ENCODE measurements at places on chromosomes 7 and 10.

DNA sequence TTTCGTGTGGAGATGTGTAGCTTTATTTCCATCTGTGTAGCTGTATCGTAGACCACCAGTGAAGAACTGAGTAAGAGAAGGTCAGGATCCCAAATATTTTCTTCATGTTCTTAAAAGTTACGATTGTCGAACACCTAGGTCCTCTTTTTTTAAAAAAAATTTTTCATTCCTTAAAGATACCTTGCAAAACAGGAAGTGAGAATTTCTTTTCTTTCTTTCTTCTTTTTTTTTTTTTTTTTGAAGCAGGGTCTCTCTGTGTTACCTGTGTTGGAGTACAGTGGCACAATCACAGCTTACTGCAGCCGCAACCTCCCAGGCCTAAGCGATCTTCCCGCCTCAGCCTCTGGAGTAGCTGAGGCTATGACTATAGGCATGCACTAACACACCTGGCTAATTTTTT lies 60.8 kb downstream of the PHTF2 start:
- no peak for DNase-seq

DNA sequence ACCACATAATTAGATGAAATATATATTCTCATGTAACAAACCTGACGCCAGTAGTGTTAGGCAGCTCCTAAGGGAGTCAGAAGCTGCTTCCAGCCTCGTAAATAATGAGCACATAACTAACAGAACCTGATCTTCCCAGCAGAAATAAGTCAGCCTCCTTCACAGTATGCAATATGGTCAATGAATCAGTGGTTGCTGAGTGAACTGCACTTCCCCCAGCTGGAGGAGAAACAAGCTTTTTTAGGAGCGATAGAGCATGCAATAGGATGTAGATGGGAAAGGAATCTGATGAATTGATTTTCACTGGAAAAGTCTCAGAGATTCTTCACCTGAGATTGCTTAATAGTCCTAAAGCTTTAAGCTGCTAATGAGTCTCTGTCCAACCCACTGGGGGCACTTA lies 337.2 kb upstream of the LRGUK start:
- DNase-seq = no peak

- no peak for DNase-seq
These were observed 39.4 kb downstream of the CCNJ start for GRCh38 chr10:96082748-96083147.

GRCh38 chr10:73339436-73339835 lies 19.2 kb downstream of the CFAP70 start:
- DNase-seq = no peak

DNA sequence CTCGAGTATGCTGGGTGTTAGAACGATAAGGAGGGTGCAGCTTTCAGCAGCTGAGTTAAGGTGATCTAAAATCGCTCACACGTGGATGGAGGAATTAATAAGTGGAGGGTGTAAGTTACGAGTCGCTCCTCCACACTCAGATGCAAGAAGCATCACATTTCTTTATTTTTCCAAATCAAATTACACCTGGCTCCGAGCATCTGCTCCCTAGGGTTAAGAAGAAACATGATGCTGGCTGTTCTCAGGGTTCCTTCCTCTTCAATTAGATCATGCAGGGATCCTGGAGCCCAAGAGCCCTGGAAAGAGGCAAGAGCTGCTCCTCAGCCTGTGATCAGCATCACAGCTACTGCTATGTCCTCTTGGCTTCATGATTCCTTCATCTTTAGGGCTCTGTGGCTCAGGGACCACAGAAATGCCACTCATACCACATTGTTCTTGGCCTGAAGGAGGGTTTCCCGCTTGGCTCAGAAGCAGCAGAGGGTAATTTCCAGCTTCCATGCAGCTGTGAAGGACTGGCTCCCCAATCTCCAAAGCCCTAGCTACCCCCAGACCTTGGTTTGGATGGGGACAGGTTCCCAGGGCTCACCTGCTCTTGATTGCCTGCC lies 235.9 kb upstream of the ZNF32 start:
- DNase-seq = peak; percentile 2

- DNase-seq = no peak
These were observed 168.0 kb upstream of the AHR start for GRCh38 chr7:17130281-17131059.

- no peak for DNase-seq
These were observed 122.0 kb upstream of the PPP2R2D start for GRCh38 chr10:131778842-131779241.

DNA sequence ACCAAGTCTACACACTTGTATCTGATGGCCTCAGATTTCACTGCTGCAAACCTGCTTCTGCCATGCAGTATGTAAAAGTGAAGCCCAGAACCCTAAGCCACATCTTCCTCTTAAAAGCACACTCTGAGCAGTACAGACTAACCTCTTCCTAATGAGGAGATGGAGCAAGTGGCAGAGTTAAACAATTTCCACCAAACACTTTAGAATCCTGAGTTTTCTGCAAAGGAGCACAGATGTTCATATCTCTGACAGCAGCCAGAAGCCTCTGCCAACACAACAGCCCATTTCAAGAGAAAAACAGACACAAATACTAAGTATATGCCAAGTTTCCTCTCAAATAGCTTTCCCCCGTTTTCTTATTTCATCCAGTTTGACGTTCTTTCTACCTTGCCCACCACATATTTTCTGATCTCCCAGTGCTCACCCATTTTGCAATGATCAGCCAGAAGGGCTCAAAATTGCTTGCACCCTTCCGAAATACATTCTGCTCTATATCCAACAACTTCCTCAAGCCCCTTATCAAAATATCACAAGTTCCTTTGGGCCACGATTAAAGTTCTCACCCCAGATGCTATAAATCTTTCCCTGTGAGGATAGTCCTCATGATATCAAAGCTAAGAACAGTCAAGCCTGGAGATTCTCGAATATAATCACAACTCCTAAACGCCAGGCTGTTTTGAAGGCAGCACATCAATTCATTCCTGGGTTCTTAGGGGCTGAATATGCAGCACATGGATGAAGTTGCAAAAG lies 27.5 kb downstream of the ELMO1 start:
- DNase-seq = no peak

GRCh38 chr10:71644307-71645180 lies 75.0 kb downstream of the C10orf105 start:
- no peak for DNase-seq

- no peak for DNase-seq
These were observed 2.6 kb downstream of the CLDN4 start for GRCh38 chr7:73833251-73833919.

DNA sequence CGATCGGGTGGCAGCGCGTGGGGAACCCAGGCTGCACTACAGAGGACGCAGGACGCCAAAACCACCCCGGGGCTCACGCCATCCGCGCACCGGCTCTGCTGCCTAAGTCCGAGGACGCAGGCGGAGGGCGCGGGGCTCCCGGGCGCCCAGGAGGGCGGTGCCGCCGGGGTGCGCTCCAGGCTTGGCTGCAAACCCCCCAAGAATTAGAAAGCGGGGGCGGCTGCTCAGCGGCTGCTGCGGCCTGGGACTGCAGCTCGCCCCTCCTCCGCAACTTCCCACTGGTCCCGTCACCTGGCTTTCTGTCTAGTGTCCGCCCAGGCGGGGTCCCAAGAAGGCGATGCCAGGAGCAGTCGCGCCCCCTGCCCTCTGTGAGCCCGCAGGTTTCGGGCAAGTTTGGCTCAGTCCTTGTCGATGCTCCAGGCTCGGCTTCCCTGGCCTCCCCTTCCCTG lies 1.7 kb upstream of the POU6F2 start:
- DNase-seq = no peak

GRCh38 chr10:132201111-132201969 lies 14.6 kb downstream of the DPYSL4 start:
- no peak for DNase-seq

GRCh38 chr7:112635742-112636141 lies 154.5 kb downstream of the TMEM168 start:
- no peak for DNase-seq

- no peak for DNase-seq
These were observed 603.9 kb downstream of the PTPRN2 start for GRCh38 chr7:157983502-157984422.

GRCh38 chr7:1934756-1935155 lies 264.7 kb downstream of the ELFN1 start:
- DNase-seq = no peak

DNA sequence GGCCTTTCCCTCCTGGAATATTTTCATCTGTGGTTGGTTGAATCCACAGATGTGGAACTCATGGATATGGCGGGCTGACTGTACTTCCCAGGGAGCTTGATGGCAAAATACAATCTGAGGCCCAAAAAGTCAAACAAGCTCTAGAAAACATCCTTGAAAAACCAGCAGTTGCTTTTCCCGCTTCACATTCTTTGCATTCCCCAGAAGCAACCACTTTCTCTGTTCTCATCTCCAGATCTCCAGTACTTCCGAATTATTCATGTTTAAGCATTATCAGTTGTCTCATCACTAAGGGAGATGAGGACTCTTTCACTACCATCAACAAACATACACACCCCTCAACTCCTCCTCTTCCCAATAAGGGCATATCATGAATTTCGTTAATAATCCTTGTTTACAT lies 55.3 kb downstream of the KIF5B start:
- no peak for DNase-seq

GRCh38 chr10:127048630-127049029 lies 143.4 kb downstream of the DOCK1 start:
- no peak for DNase-seq

DNA sequence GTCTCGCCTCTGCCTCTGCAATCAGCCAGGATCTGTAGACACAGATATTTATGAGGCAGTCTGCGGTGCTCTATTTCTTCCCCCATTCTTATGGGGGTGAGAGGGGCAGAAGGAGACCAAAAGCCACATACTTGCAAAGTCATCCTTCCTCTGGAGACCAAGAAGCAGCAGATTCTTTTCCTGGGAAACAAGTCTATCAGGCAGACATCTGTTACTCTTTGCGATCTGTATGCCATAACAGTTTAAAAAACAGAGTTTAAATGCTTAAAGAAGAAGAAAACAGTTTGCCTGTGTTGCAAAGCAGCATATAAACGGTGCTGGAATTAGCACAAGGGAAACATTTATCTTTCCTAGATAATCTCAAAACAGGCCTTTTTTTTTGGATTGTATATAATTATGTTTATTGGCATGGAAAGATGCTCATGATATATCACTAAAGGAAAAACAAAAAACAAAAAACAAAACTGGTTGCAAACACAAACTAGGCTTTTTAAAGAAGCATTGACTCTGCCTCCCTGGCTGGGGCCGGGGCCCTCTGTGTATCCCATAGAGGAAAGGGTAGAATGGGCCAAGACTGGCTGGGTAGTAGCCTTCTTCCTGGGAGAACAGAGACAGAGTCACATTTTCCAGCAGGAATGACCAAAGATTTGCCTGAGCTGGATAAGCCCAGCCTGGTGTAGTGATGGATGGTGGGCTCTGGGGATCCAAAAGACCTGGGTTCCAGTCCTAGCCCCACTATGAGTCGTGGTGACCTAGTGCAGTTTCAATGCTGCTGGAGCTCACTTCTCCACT lies 50.4 kb downstream of the RGS10 start:
- no peak for DNase-seq

GRCh38 chr10:50636618-50637579 lies 13.1 kb upstream of the SGMS1 start:
- DNase-seq = no peak

- DNase-seq = no peak
These were observed 534 bp downstream of the PSMA2 start for GRCh38 chr7:42931447-42931833.

GRCh38 chr10:70863470-70864160 lies 24.8 kb downstream of the PCBD1 start:
- DNase-seq = no peak
